Mammary epithelial cell (primary cell): ENCODE measurements at places on chromosomes 6 and 20.
A peak's percentile ranks its signal among the peaks of the same experiment; 100 is the strongest.

GRCh38 chr6:96104910-96105309 lies 89.1 kb downstream of the FUT9 start:
- DNase-seq, result peak; percentile 57

GRCh38 chr6:27375613-27376079 lies 12.9 kb upstream of the ZNF391 start:
- peak; percentile 12 for DNase-seq

- DNase-seq, result no peak
These were observed 273.6 kb downstream of the PACRG start for GRCh38 chr6:163001330-163001729.

- DNase-seq, result peak; percentile 36
These were observed 77.9 kb upstream of the BMP5 start for GRCh38 chr6:55953335-55953734.

DNA sequence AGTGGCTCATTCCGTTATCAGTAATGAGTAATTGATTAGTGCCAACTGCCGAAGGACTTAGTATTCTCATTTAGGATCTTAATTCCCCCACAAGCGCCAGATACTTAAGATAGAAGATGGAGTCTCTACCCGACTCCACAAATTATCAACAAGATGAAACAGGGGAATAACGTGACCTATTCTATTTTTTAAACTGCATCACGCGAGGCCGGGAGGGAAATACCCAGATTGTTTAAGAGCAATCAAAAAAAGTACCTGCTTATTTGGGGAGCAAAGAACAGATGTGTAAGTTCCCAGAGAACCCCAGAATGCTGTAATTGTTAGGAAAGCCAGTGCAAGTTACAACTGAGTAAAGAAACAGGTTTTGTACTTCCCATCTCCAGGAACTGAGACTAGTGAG lies 1.1 kb upstream of the MAP3K5 start:
- peak; percentile 52 for DNase-seq

- DNase-seq, result no peak
These were observed 24.4 kb downstream of the MYLIP start for GRCh38 chr6:16153211-16153820.

- peak; percentile 51 for DNase-seq
These were observed 17.5 kb downstream of the LEMD2 start for GRCh38 chr6:33771146-33772081.

GRCh38 chr20:53445932-53446331 lies 147.7 kb downstream of the ZNF217 start:
- DNase-seq, result no peak

DNA sequence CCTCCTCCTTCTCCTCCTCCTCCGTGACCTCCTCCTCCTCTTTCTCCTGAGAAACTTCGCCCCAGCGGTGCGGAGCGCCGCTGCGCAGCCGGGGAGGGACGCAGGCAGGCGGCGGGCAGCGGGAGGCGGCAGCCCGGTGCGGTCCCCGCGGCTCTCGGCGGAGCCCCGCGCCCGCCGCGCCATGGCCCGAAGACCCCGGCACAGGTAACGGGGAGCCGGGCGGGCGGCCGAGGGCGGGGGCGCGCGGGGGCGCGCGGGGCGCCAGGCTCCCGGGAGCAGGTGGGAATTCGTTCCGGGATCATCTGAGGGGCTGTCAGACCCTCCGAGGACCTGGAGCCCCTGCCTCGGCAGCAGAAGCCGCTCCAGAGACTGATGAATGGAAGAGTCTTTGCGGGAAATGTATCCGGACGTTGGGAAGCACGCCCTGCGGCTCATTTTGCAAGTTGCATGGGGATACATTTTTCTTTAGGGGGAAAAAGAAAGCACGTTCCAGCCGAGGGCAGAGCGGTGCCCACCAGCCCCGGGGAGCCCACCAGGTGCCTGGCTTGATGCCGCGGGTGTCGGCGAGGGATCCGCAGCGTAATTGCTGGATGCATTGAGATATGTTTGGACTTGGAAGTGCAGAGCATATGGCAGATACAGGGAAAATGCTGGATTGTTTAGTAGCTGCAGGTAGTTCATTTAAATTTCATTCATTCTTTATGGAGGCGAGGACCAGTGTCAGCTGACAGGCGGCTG lies 394 bp downstream of the MYB start:
- peak; percentile 20 for DNase-seq

- DNase-seq, result peak; percentile 2
These were observed 776.1 kb downstream of the TENT5A start for GRCh38 chr6:80976336-80976735.

- no peak for DNase-seq
These were observed 16.1 kb downstream of the FBXO30 start for GRCh38 chr6:145798530-145798929.

GRCh38 chr20:57819291-57819690 lies 109.5 kb upstream of the PMEPA1 start:
- DNase-seq, result no peak

DNA sequence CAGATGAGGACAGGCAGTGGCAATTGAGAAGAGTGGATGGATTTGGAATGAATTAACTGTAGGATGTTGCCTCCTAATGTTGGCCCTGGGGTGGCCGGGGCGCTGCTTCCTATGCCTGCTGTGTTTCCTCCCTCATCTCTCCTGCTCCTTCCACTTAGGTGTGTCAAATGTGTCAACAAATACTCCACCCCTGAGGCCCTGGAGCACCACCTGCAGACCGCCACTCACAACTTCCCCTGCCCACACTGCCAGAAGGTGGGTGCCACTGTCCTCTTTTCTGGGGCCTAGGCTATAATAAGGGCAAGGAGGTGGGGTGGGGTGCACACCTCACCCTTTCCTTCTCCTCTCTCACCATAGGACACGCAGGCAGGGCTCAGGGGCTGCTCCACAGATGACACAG lies 30.0 kb upstream of the CHMP4B start:
- no peak for DNase-seq

DNA sequence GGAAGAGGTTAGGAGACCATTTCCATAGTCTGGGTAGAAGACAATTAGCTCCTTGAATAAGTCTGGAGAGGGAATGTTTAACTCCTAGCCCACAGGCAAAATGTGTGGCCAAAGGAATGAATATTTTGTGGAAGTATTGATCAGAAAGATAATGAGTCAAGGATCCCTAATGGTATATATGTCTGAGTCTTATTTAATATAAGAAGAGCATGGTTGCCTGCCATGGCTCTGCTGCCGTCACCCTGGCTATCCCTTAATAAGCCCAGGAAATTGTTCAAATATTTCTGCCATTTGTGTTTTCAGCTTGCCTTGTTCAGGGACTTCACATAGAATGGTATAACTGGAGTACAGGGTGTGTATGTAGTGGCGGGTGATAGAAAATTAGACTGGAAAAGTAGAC lies 18.1 kb upstream of the CALHM6 start:
- no peak for DNase-seq

DNA sequence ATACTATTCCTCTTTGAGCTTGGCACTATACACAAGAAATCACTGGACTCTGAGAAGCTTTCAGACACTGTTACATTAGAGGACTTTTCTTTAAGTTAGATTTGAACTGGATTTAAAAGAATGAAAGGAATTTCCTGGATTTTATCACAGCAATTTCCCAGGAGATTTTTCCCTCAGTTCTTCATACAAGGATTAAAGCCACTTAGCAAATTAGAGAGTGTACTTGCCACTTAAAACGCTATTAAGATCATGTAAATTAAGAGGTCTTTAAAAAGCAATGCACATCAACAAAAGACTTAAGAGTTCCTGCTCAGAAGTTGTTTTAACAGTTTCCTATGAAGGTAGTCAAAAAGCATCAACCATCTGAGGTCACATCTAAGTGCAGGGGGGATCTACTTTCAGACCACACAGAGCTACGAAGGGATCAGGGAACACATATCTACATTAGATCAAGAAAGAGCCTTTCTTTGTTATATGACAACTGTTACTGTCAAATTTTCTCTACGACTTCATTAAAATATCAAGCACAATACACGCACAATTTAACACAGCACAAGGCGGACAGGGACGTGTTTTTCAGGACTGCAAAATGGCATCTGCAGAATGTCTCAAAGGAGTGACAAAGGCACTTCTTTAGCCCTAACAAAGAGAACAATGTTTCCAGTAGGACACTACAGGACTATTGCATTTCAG lies 65.8 kb downstream of the EPB41L2 start:
- no peak for DNase-seq

DNA sequence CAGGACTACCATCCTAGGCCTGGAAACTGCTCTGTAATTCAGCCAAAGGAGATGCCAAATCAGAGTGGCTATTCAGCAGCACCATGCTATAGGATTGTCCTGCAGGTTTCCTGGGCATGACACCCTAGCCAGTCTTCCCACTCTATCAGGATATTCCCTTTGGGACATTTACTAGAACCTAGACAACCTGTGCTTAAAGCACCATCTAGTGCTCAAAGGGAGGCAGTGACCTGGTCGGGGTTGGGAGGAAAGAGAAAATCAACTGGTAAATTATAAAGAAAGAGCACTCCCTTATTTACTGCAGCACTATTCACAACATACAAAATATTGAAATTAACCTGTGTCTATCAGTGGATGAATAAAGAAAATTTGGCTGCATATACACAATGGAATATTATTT lies 67.2 kb upstream of the SMLR1 start:
- DNase-seq, result peak; percentile 47

DNA sequence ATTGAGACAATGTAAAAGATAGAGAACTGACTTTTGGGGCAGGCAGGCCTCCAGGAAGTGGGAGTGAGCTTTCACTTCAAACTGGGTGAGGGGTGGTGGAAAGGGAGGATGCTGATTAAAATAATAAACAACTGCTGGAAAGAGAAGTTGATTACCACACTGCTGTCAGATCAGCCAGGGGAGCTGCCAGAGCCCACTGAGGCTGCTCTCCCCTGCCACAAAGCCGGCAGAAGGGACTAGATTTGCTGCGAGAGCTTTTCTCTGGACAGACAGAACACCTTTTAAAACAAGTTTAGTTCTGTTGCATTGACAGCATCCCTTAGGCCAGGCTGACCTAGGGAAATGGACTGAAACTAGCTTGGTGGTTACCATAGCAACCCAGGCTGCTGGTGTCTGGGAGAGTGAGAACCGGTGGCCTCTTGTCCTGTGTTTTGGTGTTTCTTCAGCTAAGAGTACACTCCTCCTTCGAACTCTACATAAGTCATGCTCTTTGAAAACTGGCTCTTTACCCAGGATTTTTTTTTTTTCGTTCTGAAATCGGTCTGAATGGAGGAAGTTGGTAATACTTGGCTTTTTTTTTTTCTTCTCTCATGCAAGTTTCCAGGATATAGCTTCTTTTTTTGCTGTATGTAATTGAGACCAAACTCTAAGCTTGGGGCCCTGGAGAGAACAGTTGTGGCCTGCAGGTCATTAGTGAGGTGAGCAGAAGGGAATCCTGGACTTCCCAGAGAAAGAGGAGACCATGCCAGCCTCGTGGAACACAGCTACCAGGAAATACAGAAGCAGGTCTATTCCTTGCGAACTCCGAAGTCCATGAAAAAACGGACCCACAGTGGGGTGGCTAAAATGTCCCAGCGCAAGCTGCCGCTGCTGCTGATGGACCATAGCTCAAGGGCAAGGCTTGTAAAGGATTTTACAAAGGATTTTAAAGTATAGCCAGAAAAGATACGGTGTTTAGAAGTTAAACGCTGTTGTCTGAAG lies 374.4 kb downstream of the UTRN start:
- DNase-seq, result no peak

GRCh38 chr20:58133020-58133808 lies 95.2 kb downstream of the ANKRD60 start:
- no peak for DNase-seq

DNA sequence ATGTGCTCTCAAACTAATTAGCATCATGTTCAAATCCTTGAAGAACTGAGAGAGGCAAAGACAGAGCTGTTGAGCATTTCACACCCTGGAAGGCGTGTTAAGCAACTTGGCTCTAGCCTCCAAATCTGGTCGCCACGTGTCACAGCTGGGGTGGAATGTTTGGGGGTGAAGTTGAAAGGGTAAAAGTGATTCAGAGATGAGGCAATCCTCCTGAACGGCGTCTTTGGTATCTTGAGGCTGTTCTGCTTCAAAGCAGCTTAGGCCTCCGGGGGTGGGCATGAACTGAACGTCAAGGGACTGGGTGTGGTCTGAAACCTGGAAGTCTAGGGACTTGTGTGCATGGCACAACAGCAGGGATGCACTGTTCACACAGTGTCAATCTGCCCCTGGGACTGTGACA lies 62.3 kb downstream of the TRAM2 start:
- peak; percentile 62 for DNase-seq

DNA sequence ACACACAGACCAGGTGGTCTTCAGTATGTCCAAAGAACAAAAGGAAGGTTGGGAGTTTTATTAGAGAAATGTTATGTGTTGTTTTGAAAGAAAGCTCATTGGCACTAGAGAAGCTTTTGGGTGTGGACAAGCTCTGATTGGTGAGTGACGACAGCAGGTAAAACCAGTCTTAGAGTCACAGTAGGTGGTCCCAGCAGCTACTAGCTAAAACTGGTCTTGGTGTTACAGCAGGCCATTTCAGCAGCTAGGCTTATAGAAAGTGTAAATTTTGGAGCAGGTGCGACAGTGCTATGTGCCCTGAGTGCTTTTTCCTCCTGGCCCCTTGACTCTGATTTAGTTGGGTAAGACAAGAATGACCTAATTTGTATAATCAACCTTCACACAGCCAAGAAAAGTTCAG lies 3.6 kb downstream of the CLDN20 start:
- no peak for DNase-seq

- DNase-seq, result no peak
These were observed 19.4 kb upstream of the SLC2A12 start for GRCh38 chr6:134071846-134072245.

DNA sequence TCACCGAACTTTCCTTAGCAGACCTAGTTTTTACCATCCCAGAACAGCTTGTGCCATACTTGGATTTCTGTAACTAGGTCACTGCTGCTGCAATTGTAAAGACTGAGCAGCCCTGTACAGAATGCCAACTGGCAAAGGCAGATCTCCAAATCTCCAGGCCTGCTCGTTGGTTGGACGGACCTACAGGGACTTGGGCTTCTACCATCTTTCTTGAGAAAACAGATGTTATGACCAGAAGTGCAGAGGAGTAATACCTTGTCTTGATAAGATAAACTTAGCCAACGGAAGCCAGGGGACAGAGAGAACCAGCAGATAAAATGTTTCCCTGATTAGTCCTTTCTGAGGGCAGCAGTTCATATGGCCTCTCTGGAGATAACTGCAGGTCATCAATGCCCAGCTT lies 304.1 kb downstream of the RFPL4B start:
- no peak for DNase-seq

DNA sequence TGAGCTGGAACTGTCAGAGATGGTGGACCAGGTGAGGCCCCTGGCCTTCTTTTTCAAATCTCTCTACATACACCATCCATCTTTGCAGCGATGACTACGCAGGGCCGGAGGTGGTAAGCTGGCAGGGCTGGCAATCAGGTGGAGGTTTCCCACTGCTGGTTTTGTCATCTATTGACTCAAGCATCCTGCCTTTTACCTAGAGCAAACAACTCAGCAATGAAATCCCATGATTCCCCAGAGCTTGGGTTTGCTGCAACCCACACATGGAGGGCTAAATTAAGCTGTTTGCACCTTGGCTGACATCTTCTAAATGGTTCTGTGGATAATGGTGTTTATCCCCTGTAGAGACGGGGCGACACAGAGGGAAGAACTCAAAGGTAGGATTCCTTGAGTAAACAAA lies 170.2 kb downstream of the SCP2D1 start:
- no peak for DNase-seq

GRCh38 chr6:30062471-30063178 lies 1.6 kb downstream of the POLR1H start:
- no peak for DNase-seq
